Activated naive CD4-positive, alpha-beta T cell treated with anti-CD3 and anti-CD28 coated beads, Interleukin-2, amount 50 U/mL, for 72 hours (primary cell): ENCODE measurements at places on chromosomes 4 and X. TPM values are rescaled to one million over a fixed set of nuclear protein-coding genes. Genes with fewer than 3 reads are reported as not detected.

DNA sequence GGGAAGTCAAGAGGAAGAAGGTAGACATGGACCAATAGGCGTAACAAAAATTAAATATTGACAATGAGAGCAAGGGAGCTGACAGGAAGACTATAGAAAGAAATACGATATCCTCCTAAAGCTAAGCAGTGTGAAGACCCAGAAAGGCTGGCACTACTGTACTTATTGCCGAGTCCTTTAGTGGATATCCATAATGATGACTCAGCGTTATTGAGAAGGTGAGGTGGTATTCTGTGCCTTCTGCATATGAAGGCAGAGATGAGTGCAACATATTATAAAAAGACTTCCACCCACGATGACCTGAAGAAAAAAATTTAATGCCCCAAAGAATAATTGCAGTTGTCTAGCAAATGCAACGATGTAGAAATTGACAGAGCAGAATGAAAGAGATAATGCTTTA lies 13.0 kb upstream of the MCF2 start:
- no peak for DNase-seq

- DNase-seq = no peak
These were observed 72.1 kb downstream of the ARHGEF38 start for GRCh38 chr4:105624530-105624929.

- DNase-seq = no peak
These were observed 26.6 kb downstream of the PLAC1 start for GRCh38 chrX:134631426-134632346.

DNA sequence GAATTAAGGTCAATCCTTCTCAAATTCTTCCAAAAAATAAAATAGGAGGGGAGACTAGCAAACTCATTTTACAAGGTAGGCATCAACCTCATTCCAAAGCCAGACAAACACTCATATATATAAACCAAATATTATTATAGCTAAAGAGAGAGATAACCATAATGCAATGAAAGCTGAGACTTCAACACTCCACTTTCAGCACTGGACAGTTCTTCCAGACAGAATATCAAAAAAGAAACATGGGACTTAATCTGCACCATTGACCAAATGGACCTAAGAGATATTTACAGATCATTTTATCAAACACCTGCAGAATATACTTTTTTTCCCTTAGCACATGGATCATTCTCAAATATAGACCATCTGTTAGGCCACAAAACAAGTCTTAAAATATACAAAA lies 15.5 kb upstream of the EDA2R start:
- no peak for DNase-seq

The KIAA0232 gene
- total RNA-seq = 10.2 TPM

The BMX gene
- total RNA-seq = not detected

The FGF5 gene
- not detected for total RNA-seq
